Stimulated activated CD8-positive, alpha-beta memory T cell treated with anti-CD3 and anti-CD28 coated beads, Interleukin-15, amount 100 ng/mL, for 24 hours (primary cell): ENCODE measurements at places on chromosomes 5 and 9.

DNA sequence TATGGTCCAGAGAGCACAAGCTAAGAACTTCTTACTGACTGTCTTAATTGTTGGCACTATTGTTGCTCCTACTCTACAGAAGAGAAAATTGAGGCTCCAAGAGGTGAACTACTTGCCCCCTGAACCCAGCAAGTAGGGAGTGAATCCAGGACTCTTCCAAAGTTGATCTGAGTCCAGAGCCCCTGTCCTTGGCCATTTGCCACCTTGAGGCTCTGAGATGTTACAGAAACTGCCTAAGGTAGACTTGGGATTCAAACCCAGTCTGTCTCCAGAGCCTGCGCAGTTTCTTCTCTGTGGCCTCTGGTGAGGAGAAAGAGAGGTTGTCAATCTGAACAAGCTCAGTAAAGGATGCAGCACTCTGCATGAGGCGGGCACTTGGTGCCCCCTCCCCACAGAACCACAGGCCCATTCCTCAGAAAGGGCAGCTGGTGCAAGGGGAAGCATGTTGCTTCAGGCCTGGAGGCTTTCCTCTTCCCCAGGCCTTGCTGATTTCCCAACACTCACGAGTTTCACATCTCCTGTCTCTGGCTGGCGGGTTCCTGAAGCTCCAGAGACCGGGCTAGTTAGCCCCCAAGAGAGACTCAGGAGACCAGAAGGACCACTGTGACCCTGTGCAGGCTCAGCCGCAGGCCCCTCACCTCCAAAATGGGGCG, 2.9 kb upstream of the LCP2 start:
- DNase-seq, result no peak

DNA sequence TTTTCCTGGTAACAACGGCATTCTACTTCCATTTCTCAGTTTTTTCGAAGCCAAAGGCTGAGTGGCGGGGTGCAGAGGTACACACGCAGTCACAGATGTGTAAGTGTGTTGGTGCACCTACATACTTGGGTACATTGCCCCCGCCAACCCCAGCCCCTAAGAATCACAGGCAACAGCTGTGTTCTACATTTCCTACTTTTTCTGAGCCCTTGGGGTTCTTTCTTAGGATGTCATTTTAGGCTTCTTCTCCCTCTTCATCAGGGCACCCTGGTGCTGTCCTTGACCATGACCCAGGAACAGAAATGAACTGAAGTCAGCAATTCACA, 104.8 kb downstream of the PAX5 start:
- no peak for DNase-seq

DNA sequence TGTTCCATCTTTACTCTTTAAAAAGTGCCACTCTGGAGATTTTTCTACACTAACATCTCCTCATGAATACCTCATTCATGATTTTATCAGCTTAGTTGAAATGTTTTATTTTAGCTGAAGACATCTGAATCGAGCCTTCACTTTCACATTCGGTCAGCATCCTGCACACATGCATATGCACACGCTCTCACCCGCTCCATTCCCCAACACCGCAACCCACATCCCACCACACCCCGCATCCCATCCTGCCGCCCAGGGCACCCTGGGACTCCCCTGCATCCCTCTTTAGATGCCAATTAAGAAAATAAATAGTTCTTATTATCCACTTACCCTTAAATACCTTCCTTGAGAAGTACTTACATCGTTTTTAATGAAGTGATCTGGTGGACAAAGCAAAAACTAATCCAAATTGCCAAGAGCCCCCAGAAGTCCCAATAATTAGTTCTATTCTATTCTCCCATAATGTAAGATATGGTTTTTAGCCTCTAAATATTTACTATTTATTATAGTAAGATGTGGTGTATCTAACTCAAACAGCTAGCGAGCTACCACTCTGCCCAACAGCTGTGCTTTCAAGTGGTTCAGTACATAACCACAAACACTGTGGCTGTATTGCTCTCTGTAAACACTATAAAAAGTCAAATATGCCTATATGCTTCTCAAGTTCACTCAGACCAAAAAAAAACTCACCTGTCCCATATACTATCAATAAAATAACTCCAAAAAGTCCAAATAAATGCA, 38.2 kb downstream of the GZMK start:
- peak; percentile 13 for DNase-seq

- DNase-seq, result no peak
These were observed 56.8 kb downstream of the HMGCS1 start for GRCh38 chr5:43256261-43256966.

- DNase-seq, result no peak
These were observed 7.2 kb upstream of the MCC start for GRCh38 chr5:113495422-113495841.

DNA sequence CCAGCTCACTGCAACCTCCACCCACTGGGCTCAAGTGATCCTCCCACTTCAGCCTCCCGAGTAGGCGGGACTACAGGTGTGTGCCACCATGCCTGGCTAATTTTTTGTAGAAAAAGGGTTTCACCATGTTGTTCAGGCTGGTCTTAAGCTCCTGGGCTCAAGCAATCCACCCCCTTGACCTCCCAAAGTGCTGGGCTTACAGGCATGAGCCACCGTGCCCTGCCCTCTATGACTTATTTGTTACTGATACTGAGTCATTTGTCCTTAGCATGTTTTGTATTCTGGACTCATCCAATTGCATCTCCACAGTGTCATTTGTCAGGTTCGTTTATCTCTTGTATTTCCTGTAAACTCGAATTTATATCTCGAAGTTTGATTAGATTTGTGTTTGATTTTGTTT, 2.7 kb upstream of the ITK start:
- no peak for DNase-seq
